NCI-H2081 (cell line): ENCODE measurements at places on chromosomes 13 and 19.

- DNase-seq, result no peak
Observed at GRCh38 chr13:60619461-60619860, 222.4 kb downstream of the TDRD3 start.

DNA sequence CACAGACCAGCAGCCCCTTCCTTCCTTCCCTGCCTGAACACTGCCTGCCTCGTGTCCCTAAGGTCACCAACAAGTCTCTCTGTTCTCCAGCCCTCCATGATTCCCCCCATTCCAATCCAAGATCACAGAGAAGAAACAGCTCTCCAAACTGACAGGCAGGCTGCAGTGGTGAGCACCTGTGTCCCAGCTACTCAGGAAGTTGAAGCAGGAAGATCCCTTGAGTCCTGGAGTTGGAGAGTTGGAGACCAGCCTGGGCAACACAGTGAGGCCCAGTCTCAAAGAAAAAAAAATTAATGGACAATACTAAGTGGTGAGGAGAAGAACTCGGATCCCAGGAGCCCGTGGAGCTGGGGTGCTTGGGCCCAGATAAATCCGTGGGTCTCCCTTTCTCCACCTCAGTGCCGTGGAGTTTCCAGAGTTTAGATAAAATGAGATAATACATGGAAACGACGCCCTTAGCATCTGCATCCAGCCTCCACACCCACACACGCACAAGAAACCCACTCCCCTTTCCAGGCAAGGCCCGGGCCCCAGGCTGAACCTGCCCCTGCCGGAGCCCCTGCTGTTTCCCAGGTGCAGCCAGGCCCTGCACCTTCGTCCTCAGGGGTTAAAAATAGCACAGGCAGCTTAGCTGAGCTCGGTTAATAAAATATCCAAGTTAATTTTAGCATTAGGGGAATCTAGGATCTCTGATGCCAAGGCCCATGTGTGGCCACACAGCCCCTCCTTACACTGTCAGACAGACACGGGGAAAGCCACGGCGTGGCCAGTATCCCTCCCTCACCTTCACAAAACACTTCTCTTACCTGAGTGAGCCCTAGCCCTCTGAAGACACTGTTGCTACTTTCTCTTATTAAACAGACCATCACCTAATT is 4.7 kb downstream of the RASA3 start:
- DNase-seq, result no peak

DNA sequence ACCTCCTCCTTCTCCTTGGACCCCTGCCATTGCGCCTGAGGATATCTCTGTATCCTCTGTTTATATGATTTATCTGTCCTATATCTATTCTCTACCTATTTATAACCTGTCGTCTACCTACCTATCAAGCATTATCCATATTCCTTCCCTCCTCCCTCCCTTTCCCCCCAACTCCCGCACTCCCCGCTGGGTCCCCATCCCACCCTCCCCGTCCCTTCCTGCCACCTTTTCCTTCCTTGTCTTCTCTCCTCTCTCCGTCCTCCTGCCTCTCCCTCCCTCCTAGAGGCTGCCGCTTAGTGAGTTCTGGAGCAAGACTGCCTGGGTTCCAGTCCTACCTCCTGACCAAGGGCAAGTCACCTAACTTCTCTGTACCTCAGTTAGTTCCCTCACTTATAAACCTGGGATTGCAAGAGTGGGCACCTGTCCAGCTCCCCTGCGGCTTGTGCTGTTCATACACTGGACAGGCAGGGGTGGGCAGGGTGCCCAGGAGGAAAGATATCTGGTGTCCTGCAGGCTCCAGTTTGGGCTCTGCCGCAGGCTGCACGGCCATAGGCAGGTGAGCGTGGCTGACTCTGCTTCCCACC is 16.1 kb downstream of the TTYH1 start:
- DNase-seq, result peak; percentile 43

DNA sequence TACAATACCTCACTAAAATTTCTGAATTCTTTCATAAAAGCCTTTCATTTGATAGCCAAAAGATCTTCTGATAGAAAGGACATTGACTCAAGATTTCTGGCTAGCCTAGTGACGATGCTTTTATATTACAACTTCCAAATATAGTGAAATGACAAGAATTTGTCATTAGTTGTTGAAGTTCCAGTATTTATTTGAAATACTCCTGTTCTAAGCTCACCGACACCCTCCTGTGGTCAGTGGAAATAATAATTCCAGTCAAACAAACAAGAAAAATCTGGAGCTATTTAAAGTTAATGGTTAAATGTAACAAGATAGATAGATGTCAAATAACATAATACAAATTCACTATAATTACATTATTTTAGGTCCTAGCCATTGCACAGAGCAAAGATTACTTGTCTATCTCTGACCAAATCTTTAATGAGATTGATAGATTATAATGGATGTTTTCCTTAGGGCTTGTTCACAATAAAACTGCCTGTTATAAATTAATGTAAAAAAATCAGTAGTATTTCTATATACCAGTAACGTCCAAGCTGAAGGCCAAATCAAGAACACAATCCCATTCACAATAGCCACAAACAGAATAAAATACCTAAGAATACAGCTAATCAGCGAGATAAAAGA is 195.5 kb downstream of the RGCC start:
- DNase-seq, result peak; percentile 37

DNA sequence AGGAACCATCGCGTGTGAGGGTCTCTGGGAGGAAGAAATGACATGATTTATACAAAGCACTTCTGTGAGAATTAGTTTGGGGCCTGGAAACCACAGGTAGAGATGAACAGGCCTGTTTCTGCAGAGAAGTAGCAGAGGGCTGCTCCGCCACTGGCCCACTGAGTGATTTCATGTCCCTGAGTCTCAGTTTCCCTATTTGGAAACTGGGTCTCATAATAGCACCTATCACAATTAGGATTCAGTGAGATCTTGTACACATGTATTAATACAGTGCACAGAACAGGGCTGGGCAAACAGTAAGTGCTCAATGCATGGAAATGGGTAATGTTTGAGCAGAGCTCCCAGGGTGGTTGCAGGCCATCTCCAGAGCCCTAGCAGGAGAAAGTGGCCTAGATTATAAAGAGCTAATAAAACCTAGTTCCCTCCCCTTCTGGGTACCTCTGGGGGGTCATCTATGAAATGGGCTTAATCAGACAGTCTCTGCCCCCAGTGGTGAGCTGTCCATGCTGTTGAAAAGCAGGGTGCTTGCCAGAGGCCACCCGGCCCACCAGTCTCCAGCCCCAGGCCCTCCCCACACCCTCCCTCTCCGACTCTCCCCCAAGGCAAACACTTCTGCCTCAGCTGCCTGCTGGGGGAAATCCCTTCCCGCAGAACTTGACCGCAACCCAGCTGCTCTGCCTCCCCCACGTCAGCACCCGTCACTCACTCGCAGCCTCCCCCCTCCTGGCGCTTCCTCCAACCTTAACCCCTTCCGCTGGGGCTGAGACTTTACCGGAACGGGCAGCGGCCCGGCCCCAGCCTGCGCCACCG is 4.5 kb downstream of the BCL3 start:
- DNase-seq, result peak; percentile 28

GRCh38 chr13:80685942-80686341 is 345.0 kb upstream of the SPRY2 start:
- DNase-seq, result no peak

GRCh38 chr19:13119627-13120026 is 1.6 kb downstream of the NACC1 start:
- DNase-seq, result no peak
